ENCODE measurements at places on chromosomes 12 and 14.
A peak's percentile ranks its signal among the peaks of the same experiment; 100 is the strongest.

- DNase-seq, result no peak
These were observed 42.0 kb downstream of the IQSEC3 start for GRCh38 chr12:108594-108993.

- DNase-seq, result no peak
These were observed 23.6 kb upstream of the GPHB5 start for GRCh38 chr14:63342371-63342770.

DNA sequence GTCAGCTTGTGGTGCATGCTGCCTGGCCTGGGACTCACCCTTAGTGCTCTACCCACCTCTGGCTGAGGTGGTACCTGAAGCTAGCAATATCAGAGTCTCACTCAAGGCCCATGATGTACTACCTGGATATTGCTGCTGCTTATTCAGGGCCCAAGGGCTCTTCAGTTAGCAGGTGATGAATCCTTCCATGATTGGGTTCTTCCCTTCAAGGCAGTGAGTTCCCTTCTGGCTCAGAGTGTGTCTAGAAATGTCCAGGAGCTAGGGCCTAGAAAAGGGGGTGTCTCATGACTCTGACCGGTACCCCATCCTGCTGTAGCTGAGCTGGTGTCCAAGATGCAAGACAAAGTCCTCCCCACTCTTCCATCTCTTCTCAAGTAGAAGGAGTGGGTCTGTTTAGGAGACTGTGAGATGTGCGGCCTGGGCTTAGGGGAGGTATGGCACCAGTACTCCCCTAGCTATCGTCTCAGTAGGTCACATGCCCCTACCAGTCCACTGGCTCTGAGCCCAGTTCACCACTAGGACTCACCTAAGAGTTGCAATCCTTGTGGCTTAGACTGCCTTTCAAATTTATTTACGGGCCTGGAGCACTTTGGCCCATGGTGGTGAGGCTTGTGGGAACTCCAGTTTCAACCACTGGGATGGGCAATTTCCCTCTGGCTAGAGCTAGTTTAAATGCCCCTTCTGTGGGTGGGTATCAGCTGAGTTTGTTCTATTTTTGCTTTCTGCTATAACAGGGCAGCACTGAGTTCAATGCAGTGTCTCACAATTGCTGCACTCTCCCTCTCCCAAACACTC is 12.2 kb downstream of the PRORP start:
- DNase-seq, result no peak

GRCh38 chr12:106289196-106289681 is 13.3 kb upstream of the TCP11L2 start:
- no peak for DNase-seq

DNA sequence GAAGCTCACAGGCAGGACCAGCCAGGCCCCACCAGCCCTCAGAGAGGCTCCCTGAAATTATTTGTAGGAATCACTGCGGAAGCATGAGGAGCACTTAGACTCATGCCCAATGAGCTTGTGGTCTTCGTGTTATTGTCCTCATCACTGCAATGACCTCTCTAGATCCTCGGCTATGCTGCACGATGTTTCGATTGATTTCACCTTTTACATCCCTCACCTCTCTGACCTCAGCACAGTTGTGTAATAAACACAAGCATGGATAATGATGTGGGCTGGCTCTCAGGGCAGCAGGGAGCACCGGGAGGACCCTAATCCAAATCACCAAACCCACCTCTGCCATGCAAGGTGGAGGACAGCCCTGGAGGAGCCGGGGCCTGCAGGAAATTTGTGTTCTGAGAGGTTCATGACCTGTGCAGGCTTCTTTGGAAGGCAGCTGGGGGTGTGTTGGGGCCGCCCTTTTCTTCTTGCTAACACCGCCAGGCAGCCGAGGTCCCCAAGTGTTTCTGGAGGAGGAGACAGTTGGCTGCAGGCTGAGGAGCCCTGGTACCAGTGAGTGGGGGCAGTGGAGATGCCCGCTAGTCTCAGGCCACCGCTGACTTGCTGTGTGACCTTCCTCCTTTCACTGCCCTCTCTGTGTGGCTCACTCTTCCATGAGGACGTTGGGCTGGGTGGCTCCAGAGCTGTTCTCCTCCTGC is 29.5 kb upstream of the EML1 start:
- no peak for DNase-seq

DNA sequence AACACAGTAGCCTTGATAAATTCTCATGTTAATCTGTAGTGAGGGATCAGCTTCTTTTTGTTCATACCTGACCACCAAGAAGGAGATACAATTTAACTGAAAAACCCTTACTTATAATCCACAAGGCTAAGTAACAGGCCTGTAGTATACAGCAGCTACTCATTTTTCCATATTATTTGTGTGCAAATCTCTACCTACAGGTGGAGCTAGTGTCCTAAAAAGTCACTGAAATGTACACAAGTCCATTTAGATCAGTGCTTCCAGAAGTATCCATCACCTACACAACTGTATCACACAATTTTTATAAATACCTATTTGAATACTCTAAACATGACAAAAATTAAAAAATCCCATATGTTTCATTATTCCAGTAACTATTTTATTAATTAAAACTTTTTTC is 173.2 kb downstream of the SLC35F4 start:
- peak; percentile 43 for DNase-seq

- no peak for DNase-seq
These were observed 408.5 kb upstream of the RGS6 start for GRCh38 chr14:71523630-71524319.

DNA sequence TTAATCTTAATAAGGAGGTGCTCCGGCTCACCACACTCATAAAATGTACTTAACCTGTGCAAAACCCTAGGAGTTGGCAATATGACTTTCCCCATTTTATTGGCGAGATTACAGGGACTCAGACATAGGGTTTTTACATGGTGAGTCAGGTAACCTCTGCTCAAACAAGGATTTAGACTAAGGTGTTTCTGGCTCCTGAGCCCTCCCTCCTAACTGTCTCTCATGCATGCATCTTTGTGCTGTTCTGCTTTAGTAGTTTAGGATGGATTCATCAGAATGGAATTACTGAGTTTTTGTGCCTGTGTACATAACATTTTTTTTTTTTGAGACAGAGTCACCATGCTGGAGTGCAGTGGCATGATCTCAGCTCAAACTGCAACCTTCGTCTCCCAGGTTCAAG is 993.3 kb upstream of the TMEM132C start:
- DNase-seq, result no peak

DNA sequence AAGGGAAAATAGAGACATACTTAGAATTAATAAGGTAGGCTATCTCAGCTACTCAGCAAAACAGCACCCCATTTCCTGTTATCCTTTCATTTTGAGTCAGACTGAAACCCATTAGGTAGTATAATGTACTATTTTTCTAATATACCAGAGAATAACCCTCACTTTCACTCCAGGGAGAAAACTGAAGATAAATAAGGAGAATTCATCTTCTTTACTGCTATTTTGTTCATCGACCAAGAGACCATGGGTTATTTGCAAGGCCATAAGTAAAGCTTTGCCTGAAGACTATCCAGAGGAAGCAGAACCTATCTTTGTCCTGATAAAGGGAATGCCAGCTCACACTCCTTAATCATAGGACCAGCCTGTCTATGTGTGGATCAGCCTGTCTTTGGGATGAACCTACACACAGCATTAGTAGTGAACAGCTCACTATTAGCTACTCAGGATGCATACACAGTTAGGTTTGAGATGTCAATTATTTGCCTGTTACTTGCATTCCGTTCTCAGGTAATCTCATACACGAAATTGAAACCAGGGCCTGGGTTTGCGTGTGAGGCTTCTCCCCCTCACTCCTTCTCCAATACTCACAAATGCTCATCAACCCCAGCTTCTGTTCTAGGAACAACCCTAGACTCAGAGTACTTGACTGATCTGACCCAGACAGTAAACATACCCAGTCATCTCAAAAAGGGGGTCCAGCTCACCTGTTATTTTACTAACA is 124.4 kb downstream of the DAD1 start:
- no peak for DNase-seq

GRCh38 chr12:97756066-97756666 is 293.6 kb downstream of the RMST start:
- no peak for DNase-seq

DNA sequence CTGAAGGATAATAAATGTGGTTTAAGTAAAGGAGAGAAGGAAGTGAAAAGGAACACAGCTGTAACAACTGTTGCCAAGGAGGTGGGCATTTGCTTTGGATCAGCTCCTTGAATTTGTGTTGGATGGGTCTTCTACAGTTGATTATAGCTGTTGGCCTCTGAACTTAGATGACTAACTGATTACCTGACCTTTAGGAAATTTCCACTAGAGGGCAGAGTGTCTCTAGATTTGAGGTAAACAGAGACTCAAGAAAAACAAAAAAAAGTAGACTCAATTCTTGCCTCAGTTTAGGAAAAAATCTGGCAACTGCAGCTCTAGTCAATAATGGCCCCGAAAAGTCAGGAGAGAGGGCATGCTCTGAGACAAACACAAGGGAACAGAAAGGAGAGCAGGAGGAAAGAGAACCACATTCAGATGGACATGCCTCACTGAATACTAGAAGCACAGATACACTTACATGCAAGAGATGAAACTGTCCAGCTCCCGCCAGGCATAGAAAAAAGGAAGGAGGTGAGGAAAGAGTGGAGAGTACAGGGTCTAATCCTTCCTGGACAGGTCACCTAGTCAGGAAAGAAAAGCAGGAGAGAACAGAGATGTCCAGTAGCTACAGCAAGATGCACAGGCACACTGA is 20.6 kb downstream of the COX14 start:
- peak; percentile 47 for DNase-seq

DNA sequence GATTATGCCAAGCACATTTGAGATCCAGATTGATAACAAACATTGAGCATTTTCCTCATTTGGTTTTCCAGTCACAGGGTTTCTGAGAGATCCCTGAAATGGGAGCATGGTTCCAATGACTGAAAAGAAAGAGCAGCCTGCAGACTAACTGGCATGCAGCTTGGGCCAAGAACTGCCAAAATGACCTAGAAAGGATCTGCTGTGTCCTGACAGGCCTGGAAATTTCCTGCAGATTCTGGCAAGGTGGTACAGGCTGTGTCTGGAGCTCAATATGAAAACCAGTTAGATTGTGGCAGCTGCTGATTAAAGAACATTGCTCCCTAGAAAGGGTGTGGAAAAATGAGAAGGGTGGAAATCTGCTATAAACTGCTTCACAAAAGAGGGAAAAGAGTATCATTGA is 417.3 kb downstream of the IPO8 start:
- no peak for DNase-seq

GRCh38 chr12:90091809-90092208 is 383.2 kb upstream of the ATP2B1 start:
- DNase-seq, result no peak

- DNase-seq, result no peak
These were observed 514.6 kb downstream of the FUT8 start for GRCh38 chr14:65926935-65927700.

GRCh38 chr12:4169959-4170358 is 103.6 kb upstream of the CCND2 start:
- DNase-seq, result no peak

GRCh38 chr14:63922696-63923421 is 70.1 kb downstream of the SYNE2 start:
- DNase-seq, result no peak

DNA sequence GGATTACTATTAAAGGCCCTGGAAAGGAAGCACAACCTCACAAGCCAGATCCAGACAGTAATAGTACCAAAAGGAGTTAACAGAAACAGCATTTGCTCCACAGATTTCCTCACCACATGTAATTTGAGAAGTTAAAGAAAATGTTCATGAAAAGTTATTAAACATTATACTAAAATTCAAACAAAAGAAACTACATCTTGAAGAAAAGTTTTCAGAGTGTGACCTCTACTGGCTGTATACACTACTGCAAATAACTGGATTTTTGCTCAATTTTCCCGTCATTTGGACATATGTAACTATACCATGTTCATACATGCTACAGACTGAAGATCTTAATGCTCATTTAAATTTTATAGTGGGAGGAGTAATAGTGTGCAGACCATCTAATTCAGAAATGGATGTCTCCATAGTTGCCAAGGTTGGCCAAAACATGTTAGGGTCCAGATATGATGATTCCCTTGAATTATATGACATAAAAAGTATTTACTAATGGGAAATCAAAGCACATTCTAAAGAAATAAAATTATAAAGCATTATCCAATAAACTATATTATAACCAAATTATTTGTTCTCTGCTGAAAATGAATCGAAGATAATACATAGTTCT is 5.6 kb downstream of the KRR1 start:
- DNase-seq, result no peak

- DNase-seq, result no peak
These were observed 6.2 kb upstream of the DCAF11 start for GRCh38 chr14:24108336-24108874.

DNA sequence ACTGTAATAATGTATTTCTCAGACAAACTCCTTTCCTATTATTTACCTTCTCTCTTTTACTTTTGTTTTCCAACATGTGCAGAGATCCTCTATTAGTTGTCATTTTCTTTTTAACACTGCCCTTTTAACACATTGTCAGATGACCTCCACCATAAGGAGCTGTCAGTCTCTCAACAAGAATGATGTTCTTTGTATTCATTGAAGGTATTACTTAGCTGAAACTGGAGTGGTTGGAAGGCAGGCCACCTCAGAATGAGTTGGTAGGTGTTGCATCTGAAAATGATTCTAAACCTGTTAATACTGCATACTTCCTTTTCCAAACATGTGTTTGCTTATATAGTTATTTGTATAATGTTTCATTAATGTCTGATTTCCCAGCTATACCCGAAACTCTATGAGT is 16.9 kb downstream of the TMEM117 start:
- no peak for DNase-seq

DNA sequence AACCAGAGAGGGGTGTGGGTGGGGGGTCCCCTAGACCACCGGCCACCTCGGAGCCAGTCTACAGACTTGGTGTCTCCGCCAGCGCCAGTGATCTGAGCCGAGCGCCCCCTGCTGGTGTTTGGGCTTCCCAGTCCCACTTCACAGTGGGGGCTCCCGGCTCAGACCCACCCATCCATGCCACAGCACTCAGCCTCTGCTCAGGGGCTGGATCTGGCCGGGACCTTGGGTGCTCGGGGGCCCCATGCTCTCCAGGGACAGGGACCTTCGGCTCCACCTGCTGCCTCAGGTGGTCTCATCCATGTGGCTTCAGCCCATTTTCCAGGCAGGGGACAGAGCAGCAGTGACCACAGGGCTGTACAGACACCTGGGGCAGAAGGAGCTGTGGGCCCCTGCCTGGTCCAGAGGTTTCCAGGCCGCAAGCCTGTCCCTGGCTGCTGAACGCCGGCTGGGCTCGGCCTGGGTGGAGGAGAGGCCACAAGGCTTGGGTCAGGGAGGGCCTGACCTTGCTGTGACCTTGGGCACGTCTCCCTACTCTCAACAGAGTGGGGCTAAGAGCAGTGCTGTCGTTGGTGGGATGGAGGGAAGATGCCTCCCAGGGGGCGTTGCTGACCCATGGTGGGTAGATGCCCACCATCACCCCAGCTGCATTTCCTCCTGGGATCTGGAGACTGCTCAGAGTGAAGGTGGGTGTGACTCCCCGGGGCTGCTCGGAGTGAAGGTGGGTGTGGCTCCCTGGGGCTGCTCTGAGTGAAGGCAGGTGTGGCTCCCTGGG is 86.3 kb downstream of the KIF26A start:
- no peak for DNase-seq

- no peak for DNase-seq
These were observed 59.3 kb downstream of the HEATR5A start for GRCh38 chr14:31360919-31361662.

- DNase-seq, result no peak
These were observed 289.2 kb downstream of the ADGRD1 start for GRCh38 chr12:131242741-131243496.

GRCh38 chr14:75281654-75282019 is 3.0 kb downstream of the FOS start:
- no peak for DNase-seq

Data from D341Med (cell line).